ENCODE measurements at places on chromosomes 16 and 17. TPM values are rescaled to one million over a fixed set of nuclear protein-coding genes. Genes with fewer than 3 reads are reported as not detected.

The RIPOR1 gene
- total RNA-seq, result 116 TPM

The HS3ST2 gene
- 2.6 TPM for total RNA-seq

The DRC7 gene
- not detected for total RNA-seq

The FUS gene
- 259 TPM for total RNA-seq

The EFCAB13 gene
- 24.5 TPM for total RNA-seq

The CCDC200 gene
- total RNA-seq, result 0.62 TPM

DNA sequence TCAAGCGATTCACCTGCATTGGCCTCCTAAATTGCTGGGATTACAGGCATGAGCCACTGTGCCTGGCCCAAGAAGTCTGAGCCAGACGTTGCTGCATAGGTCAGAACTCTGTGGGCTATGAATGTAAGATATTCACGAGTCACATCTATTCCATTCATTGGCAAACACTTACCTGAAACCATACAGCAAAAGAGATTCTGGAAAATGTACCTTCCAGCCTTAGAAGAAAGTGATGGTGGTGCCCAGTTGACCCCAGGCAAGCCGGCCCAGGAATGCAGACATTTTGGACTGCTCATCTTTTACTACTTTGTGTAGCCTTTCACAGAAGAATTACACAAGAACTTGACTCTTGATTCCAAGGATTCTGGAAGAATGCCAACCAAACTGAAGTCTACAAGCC is 135.6 kb upstream of the N4BP1 start:
- no peak for DNase-seq

GRCh38 chr16:81143921-81144471 is 47.8 kb upstream of the GCSH start:
- DNase-seq, result no peak

- DNase-seq, result peak; percentile 48
Measured at GRCh38 chr16:29148131-29148691, 163.4 kb downstream of the LAT start.

GRCh38 chr16:12235110-12235509 is 258.6 kb downstream of the SNX29 start:
- no peak for DNase-seq

GRCh38 chr16:58056580-58056979 is 31.0 kb downstream of the MMP15 start:
- no peak for DNase-seq

DNA sequence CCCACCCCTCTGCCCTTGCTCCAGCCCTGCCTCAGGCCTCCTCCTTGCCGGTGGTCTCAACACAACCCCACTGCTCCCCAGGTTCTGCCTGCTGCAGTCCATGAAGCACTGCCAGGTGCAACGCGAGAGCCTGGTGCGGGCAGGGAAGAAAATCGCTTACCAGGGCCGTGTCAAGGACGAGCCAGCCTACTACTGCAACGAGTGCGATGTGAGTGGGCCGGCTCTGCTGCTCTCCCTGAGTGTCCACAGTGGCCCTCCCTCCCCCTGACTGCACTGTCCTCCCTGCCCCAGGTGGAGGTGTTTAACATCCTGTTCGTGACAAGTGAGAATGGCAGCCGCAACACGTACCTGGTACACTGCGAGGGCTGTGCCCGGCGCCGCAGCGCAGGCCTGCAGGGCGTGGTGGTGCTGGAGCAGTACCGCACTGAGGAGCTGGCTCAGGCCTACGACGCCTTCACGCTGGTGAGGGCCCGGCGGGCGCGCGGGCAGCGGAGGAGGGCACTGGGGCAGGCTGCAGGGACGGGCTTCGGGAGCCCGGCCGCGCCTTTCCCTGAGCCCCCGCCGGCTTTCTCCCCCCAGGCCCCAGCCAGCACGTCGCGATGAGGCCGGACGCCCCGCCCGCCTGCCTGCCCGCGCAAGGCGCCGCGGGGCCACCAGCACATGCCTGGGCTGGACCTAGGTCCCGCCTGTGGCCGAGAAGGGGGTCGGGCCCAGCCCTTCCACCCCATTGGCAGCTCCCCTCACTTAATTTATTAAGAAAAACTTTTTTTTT is 1.8 kb upstream of the TMEM88 start:
- no peak for DNase-seq

DNA sequence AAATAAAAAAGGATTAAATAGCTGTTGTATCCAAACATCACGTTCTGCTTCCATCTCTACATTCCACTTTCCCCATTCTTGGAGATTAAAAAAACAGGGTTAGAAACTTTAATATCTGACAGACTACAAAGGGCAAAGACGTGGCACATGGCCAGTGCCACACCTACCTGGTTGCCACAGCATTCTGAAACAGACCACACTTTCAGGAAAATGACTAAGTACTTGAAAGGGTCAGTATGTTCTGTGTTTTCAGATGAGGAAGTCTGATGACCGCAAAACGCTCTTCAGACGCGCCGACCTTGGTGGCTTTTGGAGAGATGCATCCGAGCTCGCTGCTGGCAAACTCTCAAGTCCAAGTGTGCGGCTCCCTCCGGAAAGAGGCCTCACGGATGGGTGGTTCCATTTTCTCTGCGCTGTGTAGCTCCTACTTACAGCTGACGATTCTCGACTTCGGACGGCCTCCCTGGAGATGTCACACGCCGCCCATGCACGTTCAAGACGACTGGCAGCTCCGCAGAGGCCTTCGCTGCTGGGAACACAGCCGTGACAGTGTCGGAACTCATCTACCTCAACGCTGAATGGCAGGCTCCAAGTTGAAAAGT is 15.5 kb downstream of the MAP1LC3B start:
- DNase-seq, result peak; percentile 62

DNA sequence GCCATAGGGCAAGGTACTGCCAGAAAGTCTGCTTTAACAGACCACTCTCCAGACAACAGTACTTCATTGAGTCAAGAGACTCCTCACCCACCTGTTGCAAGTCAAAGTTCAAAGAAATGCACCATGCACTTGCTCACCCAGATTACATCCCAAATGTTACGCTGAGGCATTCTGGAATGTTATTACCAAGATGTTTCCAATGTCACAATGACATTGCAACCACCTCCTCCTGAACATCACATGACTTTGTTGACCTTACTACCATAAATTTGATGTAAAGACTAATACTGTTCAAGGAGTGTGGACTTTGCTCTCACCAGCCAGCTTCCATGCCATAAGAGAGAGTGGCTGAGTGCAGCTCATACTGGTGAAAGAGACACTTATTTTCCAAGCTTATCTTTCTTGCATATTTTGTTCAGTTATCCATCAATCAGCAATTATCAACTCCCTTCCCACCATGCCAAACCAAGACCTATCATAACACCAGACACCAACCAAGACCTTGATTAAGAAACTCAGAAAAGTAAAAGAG is 58.5 kb upstream of the BCAR1 start:
- DNase-seq, result no peak

DNA sequence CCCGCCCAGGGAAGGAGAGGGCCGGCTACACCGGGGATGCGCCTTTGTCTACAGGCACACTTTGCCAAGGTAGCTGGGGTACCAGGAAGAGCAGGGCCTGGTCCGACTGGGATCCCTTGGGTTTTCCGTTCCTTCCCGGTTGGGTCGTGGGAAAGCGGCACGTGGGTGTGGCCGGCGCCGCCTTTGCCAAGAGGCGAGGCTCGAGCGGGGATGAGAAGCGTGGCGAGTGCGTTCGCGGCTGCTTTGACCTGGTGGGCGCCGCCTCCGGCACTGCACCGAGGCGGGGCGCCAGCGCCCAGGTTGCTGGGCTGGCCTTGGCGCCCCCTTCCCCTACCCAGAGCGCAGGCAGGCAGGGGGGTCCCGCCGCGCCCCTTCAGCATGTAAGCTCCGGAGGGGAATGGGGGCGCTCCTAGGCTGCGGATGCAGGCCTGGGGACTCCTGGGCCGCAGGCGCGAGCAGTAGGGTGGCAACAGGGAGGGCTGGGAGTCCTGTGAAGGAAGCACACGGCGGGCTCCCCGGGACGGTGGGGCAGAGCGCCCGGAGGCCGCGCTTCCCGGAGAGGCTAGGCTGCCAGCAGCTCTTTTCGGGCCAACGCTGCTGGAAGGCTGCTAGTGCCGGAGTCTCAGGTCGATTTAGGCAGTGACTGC is 2.0 kb downstream of the HAS3 start:
- no peak for DNase-seq

GRCh38 chr17:82006468-82007227 is 16.0 kb downstream of the CENPX start:
- no peak for DNase-seq

- no peak for DNase-seq
Measured at GRCh38 chr17:80872501-80873306, 118.9 kb upstream of the CHMP6 start.

- DNase-seq, result no peak
Measured at GRCh38 chr16:31201582-31202413, 762 bp downstream of the PYCARD start.

- DNase-seq, result no peak
Measured at GRCh38 chr16:56914896-56915295, 17.0 kb upstream of the HERPUD1 start.

GRCh38 chr17:48643697-48644012 is 17.5 kb upstream of the HOXB9 start:
- DNase-seq, result no peak

DNA sequence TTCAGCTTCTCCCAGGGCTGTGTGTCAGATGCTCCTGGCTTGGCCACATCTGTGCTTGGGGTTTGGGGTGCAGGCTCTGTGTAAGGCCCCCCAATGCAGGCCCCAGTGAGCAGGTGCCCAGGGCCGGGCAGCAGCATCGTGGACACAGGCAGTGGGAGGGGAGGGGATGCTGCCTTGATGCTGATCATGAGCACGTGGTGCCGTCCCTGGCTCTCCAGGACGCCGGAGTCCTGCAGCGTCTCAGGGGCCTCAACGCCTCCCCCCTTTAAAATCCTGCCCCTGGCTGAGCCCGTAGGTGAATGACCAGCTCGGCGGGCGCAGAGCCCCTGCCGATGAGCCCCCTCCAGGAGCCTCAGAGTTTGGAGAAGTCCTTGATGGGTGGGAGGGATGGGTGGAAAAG is 9.0 kb downstream of the METRNL start:
- no peak for DNase-seq

DNA sequence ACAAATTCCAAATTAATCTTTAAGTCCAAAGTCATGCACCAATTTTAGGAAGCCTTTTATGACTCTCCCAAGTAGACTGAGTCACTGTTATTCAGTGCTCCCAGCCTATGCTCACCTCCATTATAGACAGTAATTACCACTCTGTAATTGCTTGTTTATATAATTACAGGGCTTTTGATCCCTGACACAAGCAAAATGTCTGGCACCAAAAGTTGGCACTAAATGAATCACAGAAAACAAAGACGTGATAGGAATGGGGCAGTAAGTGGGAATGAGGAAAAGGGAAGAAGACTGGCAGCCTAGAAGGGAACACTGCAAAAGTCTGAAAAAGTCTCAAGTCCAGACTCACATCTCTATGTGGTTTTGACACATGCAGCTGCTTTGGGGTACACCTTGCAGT is 94.1 kb downstream of the SLC39A11 start:
- DNase-seq, result no peak

- no peak for DNase-seq
Measured at GRCh38 chr17:66152756-66153155, 39.2 kb downstream of the CEP112 start.
